Urothelium cell line (cell line): ENCODE measurements at places on chromosomes 1 and 21.
A peak's percentile ranks its signal among the peaks of the same experiment; 100 is the strongest.

DNA sequence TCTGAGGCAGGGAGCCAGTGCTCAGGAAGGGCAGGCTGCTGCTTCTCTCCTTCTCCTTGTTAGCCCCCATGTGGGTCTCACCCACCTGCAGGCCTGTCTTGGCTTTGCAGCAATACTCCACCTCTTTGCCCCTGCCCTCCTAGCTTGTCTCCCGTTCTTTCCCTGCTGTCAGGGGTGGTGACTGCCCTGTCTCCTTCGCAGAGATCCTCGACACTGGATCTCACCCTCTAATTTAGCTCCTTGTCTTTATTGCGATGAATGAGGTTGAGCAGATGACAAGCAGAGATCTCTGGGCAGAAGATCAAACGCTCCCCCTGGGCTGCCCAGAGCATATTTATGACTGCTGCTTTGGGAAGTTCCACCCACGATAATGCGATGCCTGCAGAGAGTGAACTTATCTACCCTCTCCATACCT lies 199.2 kb downstream of the ROR1 start:
- DNase-seq: no peak

- DNase-seq: peak; percentile 67
Observed at GRCh38 chr1:64136752-64137411, 66.5 kb upstream of the UBE2U start.

DNA sequence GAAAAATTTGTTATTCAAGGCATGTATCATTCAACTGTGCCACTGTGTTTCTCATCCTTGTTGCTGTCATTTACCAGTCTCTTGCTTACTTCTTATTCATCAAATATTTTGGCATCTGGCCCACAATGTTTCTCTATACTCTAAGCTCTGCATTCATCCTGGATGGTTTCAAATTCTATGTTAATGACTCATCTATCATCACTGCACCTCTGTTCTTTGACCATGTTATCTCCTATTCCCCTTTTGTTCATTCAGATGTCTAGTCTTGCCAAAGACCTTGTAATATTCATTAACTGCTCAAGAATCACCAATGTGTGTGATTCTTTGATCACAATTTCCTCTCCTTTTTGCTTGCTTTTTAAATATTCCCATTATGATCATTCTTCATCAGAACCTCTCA lies 54.6 kb upstream of the PRKACB start:
- DNase-seq: peak; percentile 33

- peak; percentile 40 for DNase-seq
Observed at GRCh38 chr1:244049162-244050013, 1.7 kb upstream of the ZBTB18 start.

GRCh38 chr1:100530880-100531487 lies 7.0 kb upstream of the GPR88 start:
- DNase-seq: no peak

DNA sequence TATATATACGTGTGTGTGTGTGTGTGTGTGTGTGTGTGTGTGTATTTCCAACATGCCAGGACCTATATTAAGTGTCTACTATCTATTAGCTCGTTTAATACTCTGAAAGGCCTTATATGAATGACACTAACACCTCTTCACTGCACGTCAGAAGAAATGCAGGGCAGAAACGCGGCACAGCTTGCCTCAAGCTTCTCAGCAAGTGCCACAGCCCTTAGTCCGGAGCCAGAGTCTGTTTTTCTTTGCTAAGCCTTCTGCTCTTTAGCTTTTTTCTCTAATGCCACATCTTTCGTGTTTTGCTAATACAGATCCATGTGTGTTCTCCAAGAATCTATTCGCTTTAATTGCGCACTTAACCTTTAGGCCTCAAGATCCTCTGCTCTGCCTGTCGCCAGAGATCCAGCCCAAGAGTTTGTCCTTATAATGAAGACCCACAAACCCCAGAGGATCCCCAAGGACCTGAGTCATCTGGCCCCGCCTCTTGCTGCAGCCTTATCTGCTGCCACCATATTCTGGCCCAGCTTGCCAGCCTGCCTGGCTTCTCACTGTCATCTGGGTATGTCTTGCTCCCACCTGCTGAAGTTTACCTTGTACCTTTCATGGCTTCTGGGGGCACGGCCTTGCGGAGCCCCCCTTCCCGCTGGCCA lies 2.0 kb upstream of the TRIM58 start:
- DNase-seq: no peak

GRCh38 chr1:58577654-58578030 lies 590 bp upstream of the TACSTD2 start:
- DNase-seq: no peak

DNA sequence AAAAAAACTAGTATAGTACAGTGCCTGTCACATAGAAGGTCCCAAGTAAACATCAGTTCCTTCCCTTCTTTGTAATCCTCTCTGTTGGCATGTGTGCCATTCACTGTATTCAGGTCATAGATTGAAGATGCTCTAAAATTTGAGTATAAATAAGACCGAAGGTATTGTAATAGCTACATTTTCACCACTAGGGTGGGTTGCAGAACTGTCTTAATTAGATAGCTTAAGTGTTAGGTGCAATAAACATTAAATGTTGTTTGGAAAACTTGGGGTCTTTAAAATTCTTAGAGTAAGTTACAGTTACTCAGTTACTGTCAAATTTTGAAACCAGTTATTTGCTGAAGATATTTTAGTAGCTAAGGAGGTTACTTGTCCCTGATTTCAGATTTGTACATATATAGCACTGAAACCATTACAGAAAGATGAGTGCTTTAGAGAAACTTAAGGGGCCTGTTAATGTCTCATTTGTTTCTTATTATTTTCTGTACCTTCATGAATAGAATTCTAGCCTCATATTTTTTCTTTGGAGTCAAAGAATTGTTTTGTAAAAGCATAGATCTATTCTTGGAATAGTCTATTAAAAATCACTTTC lies 24.3 kb downstream of the PER3 start:
- DNase-seq: no peak

DNA sequence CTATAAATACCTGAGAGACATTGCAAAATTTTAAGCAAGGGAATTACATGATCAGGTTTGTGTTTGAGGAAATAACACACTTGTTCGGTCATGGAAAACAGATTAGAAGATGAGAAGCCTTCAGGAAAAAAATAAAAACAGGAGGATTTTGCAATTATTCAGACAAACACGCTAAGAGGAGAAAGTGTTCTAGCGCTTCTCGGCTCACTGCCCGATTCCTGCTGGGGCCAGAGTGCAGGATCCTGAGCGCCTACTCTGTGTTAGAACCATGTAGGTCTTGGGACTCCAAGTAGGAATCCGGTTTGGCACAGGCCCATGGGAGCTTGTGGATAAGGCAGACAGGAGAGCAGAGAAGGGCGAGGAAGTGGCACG lies 8.1 kb upstream of the PRELP start:
- no peak for DNase-seq

- DNase-seq: no peak
Observed at GRCh38 chr1:54110996-54111395, 41.8 kb downstream of the CDCP2 start.

GRCh38 chr1:219277304-219278105 lies 103.8 kb downstream of the LYPLAL1 start:
- DNase-seq: no peak

GRCh38 chr1:221347706-221348105 lies 394.2 kb downstream of the DUSP10 start:
- DNase-seq: no peak

DNA sequence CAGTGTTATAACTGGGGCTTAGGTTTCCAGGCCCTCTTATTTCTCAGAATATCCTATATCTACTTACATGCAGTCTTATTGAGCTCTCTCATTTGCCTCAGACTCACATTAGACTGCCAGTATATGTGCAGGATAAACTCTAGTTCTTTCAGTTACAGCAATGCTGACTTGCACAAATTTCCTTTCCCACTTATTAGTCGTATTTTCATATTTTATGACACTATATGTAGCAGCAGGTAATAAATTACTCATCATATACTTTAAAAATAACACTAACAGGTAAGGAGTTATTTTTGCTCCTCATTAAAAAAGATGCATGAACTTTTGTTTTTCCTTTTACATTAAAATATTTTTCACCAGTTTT lies 65.7 kb downstream of the GADD45A start:
- DNase-seq: no peak

- no peak for DNase-seq
Observed at GRCh38 chr1:54500107-54500431, 48.0 kb upstream of the ACOT11 start.
